ENCODE measurements at places on chromosomes 12 and 14. TPM values are rescaled to one million over a fixed set of nuclear protein-coding genes. Genes with fewer than 3 reads are reported as not detected.

GRCh38 chr12:50195832-50196231 is 28.7 kb upstream of the CERS5 start:
- no peak for DNase-seq
- peaks cover 16% of the 10 kb centered on the region for H3K36me3 ChIP-seq
- H3K4me1 ChIP-seq = peaks cover 3% of the 10 kb centered on the region
- no peaks in the 10 kb centered on the region for H3K27me3 ChIP-seq
- no peak overlapping the region for H3K27ac ChIP-seq

GRCh38 chr12:44571006-44571550 is 305.0 kb downstream of the NELL2 start:
- no peak for DNase-seq
- no peak overlapping the region for H3K4me3 ChIP-seq
- no peaks in the 10 kb centered on the region for H3K36me3 ChIP-seq
- no peaks in the 10 kb centered on the region for H3K27me3 ChIP-seq

DNA sequence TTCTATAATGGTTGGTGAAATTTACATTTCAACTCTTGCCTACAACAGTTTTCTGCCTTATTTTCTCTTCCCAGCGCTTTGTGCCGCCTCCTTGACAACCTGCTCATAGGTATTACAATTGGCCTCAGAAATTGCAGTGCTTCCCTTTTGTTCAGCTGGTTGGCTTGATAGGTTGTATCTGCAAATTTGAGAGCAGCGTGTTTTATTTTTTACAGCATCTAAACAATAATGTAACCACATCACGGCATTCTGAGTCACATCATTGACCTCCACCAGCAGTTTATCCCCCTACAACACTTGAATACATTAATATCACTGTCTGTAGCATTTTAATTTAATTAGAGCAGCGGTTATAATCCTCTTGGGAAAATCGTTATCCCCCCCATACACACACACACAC is 99.4 kb downstream of the ETV6 start:
- H3K27ac ChIP-seq = no peak overlapping the region
- DNase-seq = no peak
- peaks cover 15% of the 10 kb centered on the region for H3K36me3 ChIP-seq
- no peak overlapping the region for H3K4me3 ChIP-seq

GRCh38 chr12:124484526-124484953 is 82.9 kb downstream of the NCOR2 start:
- peaks cover 18% of the 10 kb centered on the region for H3K36me3 ChIP-seq
- no peak overlapping the region for H3K4me3 ChIP-seq
- peaks cover 34% of the 10 kb centered on the region for H3K4me1 ChIP-seq
- DNase-seq = no peak

DNA sequence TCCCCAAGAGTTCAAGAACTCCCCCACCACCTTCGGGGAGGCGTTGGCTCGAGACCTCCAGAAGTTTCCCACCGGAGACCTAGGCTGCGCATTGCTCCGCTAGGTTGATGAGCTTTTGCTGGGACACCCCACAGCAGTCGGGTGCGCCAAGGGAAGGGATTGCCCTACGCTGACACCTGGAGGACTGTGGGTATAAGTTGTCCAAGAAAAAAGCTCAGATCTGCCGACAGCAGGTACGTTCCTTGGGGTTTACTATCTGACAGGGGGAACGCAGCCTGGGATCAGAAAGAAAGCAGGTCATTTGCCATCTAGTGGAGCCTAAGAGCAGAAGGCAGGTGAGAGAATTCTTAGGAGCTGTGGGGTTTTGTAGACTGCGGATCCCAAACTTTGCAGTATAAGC is 98.8 kb downstream of the FRMD6 start:
- no peak overlapping the region for H3K27ac ChIP-seq
- H3K4me1 ChIP-seq = no peaks in the 10 kb centered on the region
- no peak for DNase-seq
- no peak overlapping the region for H3K4me3 ChIP-seq
- no peaks in the 10 kb centered on the region for H3K27me3 ChIP-seq

DNA sequence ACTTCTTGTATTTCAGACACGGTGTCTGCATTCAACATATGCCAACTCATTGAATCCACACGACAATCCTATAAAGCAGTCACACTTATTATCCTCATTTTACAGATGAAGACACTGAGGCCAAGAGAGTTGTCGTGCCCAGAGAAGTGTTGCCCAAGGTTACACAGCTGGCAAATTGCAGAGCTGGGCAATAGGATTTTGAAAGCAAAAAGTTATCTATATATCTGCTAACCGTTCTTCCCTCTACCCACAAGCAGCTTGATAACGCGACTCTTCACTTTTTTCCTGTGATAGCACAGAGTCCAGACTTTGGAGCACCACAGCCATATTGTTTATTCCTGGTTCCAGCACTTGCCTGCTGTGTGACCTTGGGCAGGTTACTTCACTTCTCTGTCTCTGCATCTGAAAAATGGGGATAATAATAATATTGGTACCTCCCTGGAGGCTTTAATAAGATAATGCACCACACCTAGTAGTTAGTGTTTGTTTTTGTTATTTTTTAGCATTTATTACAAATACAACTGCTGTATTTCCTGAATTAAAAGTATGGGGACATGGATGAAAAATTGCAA is 82.2 kb downstream of the CHST11 start:
- peaks cover 67% of the 10 kb centered on the region for H3K36me3 ChIP-seq
- peaks cover 39% of the 10 kb centered on the region for H3K4me1 ChIP-seq
- no peaks in the 10 kb centered on the region for H3K27me3 ChIP-seq
- no peak overlapping the region for H3K27ac ChIP-seq

DNA sequence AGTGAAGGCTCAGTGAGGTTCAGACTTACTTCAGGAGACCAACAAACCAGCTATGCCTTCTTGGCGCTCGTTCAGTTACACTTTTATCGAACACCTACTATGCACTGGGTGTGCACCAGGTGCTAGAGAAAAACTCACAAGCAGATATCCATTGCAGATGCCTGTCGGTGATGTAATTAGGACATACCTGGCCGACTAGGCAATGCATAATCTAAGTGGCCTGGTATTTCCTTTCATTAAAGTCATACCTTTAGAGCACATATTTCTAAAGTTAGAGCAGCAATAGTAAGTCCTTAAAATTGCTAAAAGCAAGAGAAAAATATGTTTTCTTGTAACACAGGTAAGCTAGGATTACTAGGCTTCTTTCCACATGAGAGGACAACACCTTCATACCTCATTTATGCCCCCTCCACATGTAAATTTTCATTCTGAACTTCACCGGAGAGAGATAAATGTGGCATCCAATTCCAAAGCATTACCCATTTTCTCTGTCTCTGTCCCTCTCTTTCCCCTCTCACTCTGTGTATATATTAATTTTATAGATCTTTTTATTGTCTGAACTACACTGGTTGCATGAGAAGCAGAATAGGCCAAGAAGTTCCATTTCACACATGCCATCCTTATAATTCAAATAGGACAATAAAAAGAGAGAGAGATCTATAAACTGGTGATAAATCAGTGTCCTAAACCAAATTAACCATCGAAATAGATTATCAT is 242.2 kb downstream of the SPTSSA start:
- DNase-seq = no peak
- H3K27me3 ChIP-seq = peaks cover 13% of the 10 kb centered on the region
- no peak overlapping the region for H3K27ac ChIP-seq
- no peaks in the 10 kb centered on the region for H3K36me3 ChIP-seq
- H3K4me1 ChIP-seq = peaks cover 7% of the 10 kb centered on the region

- H3K27me3 ChIP-seq = no peaks in the 10 kb centered on the region
- H3K4me1 ChIP-seq = peaks cover 47% of the 10 kb centered on the region
- peaks cover 33% of the 10 kb centered on the region for H3K36me3 ChIP-seq
- peak overlapping the region; percentile 28 for H3K27ac ChIP-seq
- DNase-seq = peak; percentile 35
These were observed 18.9 kb upstream of the NUP107 start for GRCh38 chr12:68667896-68668295.

- DNase-seq = no peak
- H3K4me3 ChIP-seq = no peak overlapping the region
- peaks cover 50% of the 10 kb centered on the region for H3K4me1 ChIP-seq
- H3K27ac ChIP-seq = peak overlapping the region; percentile 58
These were observed 12.4 kb downstream of the MLXIP start for GRCh38 chr12:122090759-122091515.

DNA sequence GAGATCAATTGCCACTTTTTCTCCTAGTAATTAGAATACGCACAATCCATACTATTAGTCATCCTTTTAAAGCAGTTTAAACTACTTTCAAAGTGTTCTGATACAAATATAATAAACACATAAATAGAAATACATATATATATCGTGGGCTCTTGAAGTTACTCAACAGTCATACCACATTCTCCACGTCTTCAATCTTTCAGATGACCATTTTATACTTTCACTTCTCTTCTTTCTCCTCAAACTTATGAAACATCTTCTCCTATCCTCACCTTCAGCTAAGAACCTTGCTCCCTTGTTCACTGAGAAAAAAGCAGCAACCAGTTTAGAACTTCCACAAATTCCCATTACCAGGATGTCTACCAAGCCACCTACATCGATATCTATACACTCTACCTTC is 19.2 kb downstream of the CEP290 start:
- no peaks in the 10 kb centered on the region for H3K27me3 ChIP-seq
- H3K4me1 ChIP-seq = no peaks in the 10 kb centered on the region
- H3K27ac ChIP-seq = no peak overlapping the region
- peaks cover 3% of the 10 kb centered on the region for H3K36me3 ChIP-seq
- H3K4me3 ChIP-seq = no peak overlapping the region

GRCh38 chr14:29897181-29897580 is 30.5 kb downstream of the PRKD1 start:
- no peaks in the 10 kb centered on the region for H3K4me1 ChIP-seq
- H3K4me3 ChIP-seq = no peak overlapping the region
- no peaks in the 10 kb centered on the region for H3K36me3 ChIP-seq
- no peak for DNase-seq
- H3K27me3 ChIP-seq = no peaks in the 10 kb centered on the region

DNA sequence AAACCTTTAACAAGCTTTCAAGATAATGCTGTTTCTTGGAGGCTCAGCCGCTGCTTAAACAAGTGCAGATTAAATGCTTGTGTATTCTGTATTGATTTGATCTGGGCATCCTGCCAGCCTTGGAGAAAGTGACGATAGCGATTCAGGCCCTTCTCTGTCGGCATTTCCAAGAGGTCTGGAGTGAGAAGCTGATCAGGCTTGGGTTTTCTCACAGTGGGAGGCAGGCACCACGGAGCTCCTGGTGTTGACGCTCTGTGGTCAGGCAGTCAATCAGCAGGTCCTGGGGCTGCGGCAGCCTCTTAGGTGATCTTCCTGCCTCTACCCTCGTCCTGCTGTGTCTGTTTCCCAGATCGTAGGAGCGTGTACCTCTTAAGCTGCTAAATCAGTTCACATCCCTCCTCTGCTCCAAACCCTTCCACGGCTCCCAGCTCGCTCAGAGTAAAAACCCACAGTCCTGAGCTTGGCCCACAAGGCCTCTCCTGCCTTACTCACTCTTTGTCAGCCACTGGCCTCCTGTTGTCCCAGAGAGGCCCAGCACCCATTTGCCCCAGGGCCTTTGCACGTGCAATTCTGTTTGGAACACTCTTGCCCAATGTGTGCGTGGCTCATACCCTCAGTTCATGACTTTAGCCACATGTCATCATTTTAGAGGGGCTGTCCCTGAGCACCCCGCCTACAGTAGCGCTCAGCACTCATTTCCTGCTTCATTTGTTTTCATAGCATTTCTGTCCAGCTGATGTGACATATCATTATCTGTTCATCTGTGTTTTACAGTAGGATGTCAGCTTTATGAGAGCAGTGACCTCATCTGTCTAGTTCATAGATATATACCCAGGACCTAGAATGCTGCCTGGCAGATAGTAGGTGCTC is 155.4 kb downstream of the AACS start:
- H3K27me3 ChIP-seq = peaks cover 8% of the 10 kb centered on the region
- H3K4me1 ChIP-seq = no peaks in the 10 kb centered on the region
- H3K27ac ChIP-seq = no peak overlapping the region
- H3K36me3 ChIP-seq = no peaks in the 10 kb centered on the region

- no peak for DNase-seq
- H3K36me3 ChIP-seq = no peaks in the 10 kb centered on the region
These were observed 38.2 kb upstream of the MAP3K9 start for GRCh38 chr14:70847406-70848090.

DNA sequence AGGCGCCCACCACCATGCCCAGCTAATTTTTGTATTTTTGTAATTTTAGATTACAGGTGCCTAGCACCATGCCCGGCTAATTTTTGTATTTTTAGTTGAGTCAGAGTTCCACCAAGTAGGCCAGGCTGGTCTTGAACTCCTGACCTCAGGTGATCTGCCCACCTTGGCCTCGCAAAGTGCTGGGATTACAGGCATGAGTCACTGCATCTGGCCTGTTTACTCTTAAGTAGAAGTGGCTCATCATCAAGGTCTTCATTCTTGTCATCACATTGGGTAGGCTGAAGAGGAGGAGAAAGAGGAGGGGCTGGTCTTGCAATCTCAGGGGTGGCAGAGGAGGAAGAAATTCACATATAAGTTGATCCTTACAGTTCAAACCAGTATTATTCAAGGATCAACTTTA is 152.4 kb upstream of the ATP2B1 start:
- H3K27ac ChIP-seq = peak overlapping the region; percentile 62
- H3K4me3 ChIP-seq = no peak overlapping the region
- DNase-seq = no peak
- peaks cover 29% of the 10 kb centered on the region for H3K36me3 ChIP-seq

DNA sequence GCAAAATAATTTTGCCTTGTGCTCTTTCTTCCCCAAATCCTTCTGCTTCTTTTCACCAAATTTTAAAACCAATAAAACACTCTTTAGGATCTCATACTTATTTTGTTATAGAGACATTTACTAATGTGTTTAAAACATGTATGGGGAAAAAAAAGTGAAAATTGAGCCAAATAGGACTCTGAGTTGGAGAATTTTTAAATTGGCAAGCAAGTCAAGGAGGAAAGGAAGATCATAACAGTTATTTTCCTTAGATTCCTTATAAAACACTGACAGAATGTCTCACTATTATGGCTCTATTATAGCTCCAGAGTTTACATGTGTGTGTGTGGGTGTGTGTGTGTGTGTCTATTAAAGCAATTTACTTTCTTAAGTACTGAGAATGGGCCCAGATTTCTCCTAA is 220.5 kb downstream of the SLC6A15 start:
- no peaks in the 10 kb centered on the region for H3K36me3 ChIP-seq
- H3K4me1 ChIP-seq = no peaks in the 10 kb centered on the region
- no peaks in the 10 kb centered on the region for H3K27me3 ChIP-seq
- no peak for DNase-seq

Gene IFNG-AS1
- total RNA-seq = not detected

Gene KRT86
- 1.1 TPM for total RNA-seq

Gene JPH4
- total RNA-seq = not detected
